ENCODE measurements at places on chromosomes 3 and 15.

DNA sequence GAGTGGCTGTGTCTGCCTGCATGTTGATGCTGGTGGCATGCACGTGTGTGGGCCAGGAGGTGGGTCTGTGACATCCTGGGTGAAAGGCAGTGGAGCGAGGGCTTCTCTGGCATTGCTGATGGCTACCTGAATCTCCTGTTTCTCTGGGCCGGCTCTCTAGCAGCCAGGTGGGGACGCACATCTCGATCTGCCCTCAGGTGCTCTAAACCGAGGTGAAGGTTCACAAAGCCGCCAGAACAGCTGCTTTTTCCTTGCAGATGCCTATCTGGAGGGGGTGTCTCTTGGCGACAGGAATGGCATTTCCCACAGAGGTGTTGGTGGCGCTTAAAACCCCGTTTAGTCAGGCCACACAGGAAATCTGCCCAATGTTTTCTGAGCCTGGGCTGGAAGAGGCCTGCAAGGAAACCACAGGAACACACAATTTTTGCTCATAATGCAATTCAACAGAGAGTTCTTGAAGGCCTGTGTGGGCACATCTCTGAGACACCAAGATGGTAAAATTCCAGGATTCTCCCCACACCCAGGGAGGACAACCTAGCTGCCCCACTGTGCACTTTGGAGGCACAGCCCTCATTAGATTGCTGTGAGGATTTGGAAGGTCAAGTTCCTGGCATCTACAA lies 11.9 kb downstream of the TMEM158 start:
- no peak for DNase-seq

GRCh38 chr3:46383951-46384330 lies 13.2 kb downstream of the CCR5 start:
- no peak for DNase-seq

DNA sequence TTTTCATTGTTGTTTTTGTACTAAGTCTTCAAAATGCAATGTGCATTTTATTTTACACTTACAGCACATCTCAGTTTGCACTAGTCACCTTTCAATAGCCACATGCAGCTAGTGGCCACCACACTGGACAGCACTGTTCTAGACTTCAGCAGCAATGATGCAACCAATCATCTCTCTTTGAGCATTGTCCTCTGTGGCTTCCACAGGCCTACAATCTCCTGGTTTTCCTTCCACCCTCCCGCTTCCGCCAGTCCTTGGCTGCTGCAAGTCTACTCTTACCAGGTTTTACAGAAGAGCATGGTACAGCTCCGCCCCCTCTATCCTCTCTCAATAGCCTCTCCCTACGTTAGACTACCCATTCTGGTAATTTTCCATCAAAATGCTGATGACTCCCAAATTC lies 25.1 kb upstream of the FSIP1 start:
- no peak for DNase-seq

- DNase-seq = no peak
These were observed 165.1 kb downstream of the LSAMP start for GRCh38 chr3:116280130-116280740.

DNA sequence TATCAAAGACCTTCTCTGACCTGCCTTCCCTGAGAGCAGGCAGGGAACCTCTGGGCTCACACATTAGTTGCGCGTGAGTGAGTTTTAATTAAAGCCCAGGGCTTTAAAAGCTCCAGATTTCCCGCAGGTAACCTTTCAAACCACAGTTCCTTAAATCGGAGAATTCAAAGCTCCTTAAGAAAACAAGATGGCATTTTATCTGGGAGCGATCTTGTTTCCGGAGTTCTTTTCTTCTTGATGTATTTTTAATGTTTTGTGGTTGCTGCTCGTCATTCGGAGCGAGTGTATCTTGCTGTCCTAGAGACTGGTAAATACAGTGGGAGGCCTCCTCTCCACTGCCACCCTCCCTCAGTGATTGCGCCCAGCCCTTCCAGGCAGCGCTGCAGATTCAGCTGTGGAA lies 284.3 kb downstream of the CLSTN2 start:
- DNase-seq = no peak

DNA sequence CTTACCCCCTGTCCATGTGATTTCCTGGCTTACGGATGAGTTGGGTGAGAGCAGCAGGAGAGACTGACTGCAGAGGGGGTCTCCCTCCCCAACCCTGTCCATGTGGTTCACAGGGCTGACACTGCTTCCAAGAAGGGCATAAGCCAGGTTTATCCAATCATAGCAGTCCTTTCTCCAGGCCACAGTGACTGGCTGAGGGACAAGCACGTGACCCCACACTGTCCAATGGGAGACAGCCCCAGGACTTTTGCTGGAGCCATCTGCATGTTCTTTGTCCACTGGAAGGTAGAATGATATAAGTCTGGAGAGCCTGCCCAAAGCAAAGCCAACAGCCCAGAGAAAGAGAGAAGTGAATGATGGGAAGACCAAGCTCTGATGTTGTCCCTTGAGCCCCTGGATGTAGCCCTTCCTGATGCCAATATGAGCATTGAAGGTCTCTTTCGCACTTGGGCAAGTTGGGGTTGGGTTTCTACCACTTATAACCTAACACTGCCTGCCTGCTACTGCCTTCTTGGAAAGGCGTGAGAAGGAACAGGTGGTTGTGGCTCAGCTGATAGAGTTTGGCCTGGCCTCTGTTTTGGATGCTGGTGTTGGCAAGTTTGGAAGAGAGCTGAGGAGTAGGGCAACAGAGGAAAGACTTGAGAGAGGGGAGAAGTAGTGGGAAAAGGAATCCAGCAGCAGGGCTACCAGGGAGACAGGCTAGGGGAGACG lies 41.3 kb upstream of the GRIP2 start:
- DNase-seq = no peak

DNA sequence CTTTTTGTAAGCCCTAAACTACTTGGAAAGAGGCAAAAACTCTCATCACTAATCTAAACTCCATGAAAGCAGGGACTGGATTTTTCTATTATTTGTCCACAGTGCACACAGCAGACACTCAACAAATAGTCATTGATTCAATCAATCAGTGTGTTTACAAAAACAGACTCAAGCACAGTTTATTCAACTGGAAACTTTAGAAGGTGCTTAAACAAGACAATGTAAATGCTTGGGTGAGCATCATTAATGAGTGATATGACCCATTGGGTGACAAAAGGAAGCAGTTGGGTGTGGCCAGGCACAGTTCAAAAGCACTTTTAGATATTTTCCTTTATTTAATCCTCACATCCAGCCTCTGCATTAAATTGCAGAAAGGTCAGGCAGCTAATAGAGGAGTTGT lies 32.0 kb upstream of the PPP4R2 start:
- DNase-seq = no peak

DNA sequence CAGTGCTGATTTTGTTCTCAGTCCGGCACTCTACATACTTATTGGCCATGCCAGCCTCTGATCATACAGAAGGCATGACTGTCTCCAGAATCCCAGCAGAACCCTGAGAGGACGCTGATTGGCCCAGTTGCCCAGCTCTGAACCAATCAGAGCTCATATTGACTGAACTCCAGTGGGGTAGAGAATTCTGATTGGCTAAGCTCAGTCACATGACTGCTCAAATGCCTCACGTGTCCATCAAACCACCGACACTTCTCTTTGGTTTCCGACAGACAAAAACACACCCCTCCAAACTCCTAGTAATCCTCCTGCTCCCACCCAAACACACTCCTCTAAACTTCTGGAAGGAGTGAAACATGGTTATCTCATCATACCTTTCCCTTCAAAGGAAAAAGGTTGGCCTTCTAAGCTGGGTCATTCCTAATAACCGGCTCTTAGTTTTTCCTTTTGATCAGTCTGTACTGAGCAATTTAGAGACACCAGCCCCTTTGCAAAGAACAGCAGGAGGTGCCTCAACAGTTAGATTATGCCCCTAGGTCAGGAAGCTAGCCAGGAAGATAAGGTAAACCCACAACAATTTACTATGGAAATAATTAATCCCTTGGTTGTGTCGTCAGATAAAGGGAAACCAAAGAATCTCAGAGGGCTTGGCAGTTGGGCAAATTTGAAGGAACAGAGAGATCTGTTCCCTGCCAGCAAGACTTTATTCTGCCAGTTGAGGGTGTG lies 187.8 kb downstream of the TLE3 start:
- no peak for DNase-seq

DNA sequence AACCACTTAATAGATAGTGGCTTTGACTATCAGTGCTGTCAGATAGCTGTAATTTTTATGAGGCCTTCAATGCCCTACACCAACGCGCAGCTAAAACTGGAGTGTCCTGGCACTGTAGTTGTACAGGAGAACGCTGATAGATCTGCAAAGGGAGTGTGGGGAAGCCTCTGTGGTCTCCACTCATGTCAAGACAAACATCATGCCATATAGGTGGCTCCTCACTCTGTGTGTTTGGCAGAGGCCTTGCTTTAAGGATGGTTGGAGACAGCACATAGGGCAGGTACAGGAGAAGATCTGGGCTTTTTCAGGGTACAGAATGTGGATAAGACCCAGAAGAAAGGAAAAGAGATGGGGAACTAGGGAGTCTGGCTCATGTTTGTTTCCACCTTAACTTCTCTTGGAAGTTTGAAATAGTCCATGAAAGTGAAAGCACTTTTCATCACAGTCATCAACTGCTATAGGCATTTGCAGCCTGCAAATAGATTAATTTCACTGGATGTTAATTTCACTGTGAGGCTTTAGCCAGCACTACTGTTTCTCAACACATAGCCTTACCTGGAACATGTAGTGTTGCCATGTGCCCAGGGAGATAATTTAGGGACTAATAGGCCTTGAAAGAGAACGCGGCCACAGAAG lies 425.8 kb upstream of the TBL1XR1 start:
- DNase-seq = no peak

DNA sequence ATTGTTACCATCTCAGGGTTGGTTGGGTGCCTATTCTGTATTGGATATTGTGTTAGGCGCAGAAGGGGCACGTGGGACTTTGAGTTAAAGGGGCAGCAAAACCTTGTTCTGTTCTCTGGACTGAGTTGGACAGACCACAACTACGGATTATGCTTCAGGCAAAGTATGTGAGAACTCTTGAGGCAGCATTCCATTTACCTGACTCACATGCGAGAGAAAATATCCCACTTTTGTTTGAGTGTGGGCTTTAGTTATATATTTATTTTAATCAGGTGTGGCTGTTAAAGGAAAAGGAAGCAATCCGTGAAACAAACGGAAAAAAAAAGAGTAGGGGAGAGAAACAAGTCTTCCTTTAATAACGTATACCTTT lies 627 bp upstream of the PLS1 start:
- DNase-seq = no peak

- DNase-seq = peak; percentile 81
These were observed at the start of gene DUSP7 for GRCh38 chr3:52056521-52056967. TSS of gene DUSP7 (minus strand) at chr3:52056571. CDS start at chr3:52056366, 205 bp downstream.

GRCh38 chr3:174498638-174499037 lies 360.5 kb upstream of the NAALADL2 start:
- DNase-seq = no peak

- DNase-seq = no peak
These were observed 30.2 kb upstream of the BSN start for GRCh38 chr3:49523756-49524747.

- DNase-seq = no peak
These were observed 36.4 kb downstream of the SEC22C start for GRCh38 chr3:42545284-42545900.
